ENCODE measurements at places on chromosomes 7 and 10. TPM values are rescaled to one million over a fixed set of nuclear protein-coding genes. Genes with fewer than 3 reads are reported as not detected.

DNA sequence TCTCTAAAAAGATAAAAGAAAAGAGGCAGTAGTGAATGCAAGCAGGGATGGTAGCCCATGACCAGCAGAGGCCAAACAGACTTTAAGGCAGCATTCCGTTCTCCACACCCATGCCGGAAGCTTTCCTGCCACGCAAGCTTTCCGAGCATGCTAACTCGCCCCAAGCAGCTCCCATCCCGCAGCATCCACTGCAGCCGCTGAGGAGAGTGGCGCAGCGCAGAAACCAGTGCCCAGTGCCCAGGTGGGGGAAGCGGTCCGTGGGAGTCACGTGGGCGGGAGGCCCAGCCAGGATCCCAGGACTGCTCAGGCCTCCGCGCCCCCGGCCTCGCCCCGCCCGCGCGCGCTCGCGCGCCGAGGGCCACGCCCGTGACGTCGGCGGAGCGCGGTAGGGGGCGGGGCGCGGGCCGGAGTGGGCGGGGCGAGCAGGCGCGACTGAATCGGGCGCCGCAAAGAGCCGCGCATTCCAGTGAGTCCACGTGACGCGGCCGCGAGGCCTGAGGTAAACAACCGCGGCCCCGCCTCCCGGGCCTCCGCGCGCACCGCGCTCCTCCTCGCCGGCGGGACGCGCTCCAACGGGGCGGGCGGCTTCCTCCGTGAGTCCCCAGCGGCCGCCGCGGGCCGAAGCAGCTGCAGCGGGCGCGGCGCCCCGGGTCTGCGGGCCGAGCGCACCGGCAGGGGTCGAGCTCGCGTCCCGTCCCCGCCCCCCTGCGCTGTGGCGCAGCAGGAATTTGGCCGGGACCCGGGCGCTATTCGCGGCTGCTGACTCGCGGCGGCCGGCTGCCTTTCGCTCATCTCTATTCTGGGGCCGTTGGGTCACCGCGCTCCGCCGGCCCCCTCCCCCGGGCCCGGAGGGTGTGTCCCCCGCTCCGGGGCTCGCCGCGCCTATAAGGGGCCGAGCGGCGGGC lies at the start of gene OTUD1:
TSS of gene OTUD1 (plus strand) at position 529 of the 905 bp plus-strand sequence. CDS start 383 bp downstream, outside the sequence.
- DNase-seq = peak; percentile 93

The SPDYE6 gene
- total RNA-seq = not detected

- DNase-seq = no peak
These were observed 31.0 kb downstream of the DENND2A start for GRCh38 chr7:140609646-140610045.

The EN2 gene
- not detected for total RNA-seq

GRCh38 chr10:43263551-43264343 lies 3.1 kb downstream of the RASGEF1A start:
- no peak for DNase-seq

- no peak for DNase-seq
These were observed 109.6 kb upstream of the SEM1 start for GRCh38 chr7:96819111-96819700.

DNA sequence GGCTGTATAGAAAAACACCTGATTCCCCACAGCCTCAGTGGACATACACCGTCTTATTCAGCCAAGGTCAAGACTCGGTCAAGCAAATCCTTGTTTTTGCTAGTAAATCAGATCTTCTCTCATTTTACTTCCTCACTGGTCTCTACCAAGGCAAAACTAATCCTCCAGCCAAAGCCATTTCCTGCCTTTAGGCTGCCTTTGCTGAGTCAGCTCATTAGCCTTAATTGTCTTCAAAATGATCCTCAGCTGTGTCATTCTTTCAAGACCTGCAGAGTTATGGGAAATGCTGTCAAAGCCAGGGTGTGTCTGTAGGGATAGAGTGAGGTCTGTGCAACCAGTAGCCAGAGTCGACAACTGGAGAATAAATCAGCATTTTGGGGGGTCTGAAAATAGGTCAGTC lies 107.2 kb upstream of the FAM180A start:
- no peak for DNase-seq

The EBLN1 gene
- not detected for total RNA-seq

GRCh38 chr10:124325998-124326636 lies 92.6 kb downstream of the OAT start:
- DNase-seq = no peak

- DNase-seq = no peak
These were observed 954.2 kb downstream of the PCDH15 start for GRCh38 chr10:53846809-53847208.

GRCh38 chr7:5553298-5553877 lies 129.8 kb upstream of the TNRC18 start:
- no peak for DNase-seq

GRCh38 chr7:80413383-80413945 lies 98.4 kb downstream of the GNAT3 start:
- DNase-seq = no peak

Data from progenitor cell of endocrine pancreas (in vitro differentiated cells).